ENCODE measurements at places on chromosomes 1 and 21.

DNA sequence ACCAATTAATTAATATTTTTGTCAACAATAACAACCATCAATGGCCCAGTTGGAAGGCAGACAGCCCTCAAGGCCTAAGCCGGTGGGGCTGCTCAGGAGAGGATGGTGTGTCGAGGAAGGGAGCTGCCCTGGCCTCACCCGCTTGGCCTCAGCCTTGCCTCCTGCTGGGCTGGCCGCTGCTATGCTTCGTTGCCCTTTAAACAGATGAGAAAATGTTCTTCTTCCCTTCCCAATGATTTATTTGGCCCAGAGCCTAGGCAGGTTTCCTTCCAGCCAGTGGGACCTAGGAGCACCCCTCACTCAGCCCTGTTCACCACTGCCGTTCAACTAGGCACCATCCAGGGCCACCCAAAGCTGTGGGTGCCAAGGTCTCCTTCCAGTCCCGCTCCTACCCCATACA is 3.1 kb upstream of the ADGRB2 start:
- DNase-seq: no peak

DNA sequence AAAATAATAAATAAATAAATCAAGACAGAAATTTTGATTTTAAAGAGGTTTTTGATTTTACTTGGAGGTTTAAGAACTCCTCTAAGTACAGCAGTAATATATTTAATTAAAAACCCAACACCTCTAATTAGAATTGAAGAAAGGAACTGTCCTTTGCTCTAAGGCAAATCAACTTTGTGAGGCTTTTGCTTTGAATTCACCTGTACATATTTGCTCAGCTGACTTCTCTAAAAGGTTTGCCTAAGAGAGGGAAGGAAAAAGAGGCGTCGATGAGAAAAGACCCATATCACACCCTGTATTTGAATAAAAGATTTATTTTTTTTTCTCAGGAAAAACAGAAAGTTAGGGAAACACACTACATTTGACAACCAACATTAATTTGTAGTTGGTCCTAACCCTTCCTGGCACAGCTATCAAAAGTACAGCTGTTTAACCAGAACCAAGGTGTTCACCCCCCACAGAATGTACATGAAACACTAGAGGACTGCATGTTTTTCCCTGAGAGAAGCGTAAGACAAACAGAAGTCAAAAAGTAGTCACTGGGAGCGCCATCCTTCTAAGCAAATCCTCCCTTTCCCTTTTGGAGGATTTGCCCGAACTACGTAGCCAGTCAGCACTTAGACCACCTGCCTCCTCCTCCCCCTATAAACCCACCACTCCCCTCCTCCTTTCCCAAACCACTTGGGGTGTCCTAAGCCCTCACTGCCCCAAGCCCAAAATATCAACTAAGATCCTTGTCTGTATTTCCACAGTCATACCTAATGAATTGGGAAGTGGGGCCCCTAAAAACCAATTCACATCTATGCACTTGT is 4.9 kb downstream of the MCL1 start:
- no peak for DNase-seq

DNA sequence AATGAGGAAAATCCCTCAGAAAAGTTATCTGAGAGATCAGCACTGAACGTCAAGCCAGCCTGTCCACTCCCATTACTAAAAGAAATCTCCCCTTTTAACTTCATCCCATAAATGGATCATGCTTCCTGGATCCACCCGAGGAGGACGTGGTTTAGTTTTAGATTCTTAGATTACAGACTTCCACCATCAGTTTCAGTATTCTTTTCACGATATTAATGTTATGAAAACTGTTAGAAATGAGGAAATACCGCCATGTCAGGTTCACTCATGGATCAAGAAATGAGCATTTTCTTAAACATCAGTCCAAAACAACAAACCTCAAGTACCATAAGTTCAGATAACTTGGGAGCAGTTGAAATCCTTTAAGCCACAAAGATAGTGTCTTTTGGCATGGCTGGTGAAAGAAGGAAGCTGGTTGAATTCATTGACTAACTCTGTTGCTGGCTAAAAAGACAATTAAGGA is 49.8 kb downstream of the NFIA start:
- DNase-seq: no peak

- DNase-seq: no peak
These were observed 37.5 kb downstream of the TPR start for GRCh38 chr1:186337554-186337953.

DNA sequence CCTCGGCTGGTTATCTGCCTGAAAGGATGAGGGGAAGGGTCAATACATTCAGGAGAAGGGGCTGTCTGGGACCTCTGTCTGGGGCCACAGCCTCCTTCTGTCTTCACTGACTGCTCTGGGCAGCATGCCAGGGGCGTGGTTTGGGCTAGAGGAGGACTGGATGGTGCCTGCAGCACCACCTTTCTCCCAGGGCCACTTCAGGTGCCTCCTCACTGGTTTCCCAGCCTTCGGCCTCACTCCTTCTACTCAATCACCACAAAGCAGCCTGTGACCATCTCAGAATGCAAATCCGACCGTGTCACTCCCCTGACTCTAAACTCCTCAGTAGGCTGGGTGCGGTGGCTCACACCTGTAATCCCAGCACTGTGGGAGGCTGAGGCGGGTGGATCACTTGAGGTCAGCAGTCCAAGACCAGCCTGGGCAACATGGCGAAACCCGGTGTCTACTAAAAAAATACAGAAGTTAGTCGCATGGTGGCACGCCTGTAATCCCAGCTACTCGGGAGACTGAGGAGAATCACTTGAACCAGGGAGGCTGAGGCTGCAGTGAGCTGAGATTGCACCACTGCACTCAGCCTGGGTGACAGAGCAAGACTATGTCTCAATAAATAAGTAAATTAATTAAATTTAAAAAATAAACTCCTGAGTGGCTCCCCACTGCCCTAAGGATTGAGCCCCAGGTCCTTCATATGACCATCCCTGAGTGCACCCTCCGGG is 50.1 kb upstream of the ECE1 start:
- no peak for DNase-seq

DNA sequence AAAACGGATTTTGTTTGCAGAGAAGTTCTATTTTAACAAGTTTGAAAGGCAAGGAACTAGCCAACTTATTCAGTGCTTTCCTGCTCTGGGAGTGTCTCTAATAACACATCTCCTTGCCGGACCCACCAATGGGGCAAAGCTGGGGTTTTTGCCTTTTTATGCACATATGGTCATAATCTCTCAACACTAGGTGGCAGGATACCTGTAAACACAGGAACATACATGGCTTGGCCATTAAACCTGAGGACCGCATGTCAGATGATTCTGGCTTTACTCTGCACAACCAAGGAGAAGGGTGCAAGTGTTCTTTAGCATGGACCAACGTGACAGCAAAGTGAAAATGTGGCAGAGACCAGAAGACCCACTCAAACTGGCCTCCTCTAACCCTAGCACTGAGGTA is 4.9 kb downstream of the TMEM9 start:
- DNase-seq: no peak

GRCh38 chr1:164086832-164087231 is 472.2 kb upstream of the PBX1 start:
- DNase-seq: no peak

DNA sequence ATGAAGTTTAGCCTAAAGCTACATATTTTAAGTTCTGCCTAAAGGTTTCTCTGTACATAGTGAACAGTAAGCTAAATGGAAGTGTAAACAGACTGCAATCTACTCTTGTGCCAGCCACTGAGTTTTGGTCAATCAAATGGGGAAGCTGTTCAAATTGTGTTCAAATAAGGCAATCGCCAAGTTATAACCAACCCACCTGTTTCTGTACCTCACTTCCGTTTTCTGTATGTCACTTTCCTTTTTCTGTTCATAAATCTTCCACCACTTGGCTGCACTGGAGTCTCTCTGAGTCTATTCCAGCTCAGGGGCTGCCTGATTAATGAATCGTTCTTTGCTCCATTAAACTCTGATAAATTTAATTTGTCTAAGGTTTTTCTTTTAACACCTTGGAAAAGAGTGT is 10.8 kb upstream of the THEM4 start:
- no peak for DNase-seq

DNA sequence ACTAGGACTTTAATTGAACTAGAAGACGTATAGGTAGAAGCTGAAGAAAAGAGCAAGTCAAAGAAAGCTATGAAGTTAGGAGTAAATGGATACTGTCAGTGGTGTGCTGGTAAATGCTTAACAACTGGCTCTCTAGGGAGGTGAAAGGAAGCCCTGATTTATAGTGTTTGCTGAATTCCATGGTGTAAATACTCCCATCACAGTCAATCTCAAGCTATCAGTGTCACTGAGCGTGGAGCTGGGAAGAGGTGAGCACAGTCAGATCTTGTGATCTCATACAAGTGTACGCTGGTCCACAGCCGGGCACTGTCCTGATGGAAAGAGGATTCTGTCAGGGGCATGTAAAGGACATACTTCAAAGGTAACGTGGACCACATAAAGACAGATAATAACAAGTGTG is 28.3 kb downstream of the ELAPOR1 start:
- DNase-seq: no peak

DNA sequence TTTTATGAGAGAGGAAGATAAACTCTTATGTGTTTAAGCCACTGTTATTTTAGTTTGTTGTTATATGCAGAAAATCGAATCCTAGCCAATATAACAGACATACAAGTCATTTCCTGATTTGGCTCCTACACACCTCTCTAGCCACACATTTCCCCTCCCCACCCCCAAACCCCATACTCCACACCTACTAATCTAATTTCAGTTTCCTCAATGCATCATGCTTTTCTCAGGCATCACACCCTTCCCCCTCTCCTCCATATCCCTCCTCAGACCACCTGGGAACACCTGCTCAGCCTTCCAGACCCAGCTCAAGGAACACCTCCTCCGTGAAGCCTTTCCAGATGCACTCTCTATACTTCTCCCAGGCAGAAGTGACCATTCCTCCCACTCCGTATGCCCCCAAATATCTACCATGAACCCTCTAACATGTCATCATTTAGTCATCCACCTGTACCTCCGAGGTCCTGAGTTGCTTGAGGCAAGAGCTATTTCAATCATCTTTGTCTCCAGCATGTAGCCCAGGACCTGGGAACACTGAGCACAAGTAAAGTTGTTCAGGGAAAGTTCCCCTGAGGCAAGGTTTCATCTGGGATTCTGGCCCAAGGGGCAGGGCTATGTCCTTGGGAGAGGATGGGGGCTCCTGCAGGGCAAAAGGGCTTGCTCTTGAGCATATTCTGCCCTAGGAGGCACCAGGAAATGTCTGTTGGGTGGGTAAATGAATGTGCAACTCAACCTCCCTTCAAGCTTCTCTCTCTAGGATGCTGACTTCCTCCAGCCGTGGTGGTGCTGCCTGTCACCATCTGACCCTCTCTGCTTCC is 126.8 kb downstream of the HIVEP3 start:
- no peak for DNase-seq

Measured in activated naive CD8-positive, alpha-beta T cell treated with anti-CD3 and anti-CD28 coated beads, Interleukin-2, amount 50 U/mL, for 16 hours (primary cell).